Stimulated activated CD8-positive, alpha-beta memory T cell treated with anti-CD3 and anti-CD28 coated beads, Interleukin-15, amount 100 ng/mL, for 4 hours (primary cell): ENCODE measurements at places on chromosomes 2 and 18.
A peak's percentile ranks its signal among the peaks of the same experiment; 100 is the strongest.

DNA sequence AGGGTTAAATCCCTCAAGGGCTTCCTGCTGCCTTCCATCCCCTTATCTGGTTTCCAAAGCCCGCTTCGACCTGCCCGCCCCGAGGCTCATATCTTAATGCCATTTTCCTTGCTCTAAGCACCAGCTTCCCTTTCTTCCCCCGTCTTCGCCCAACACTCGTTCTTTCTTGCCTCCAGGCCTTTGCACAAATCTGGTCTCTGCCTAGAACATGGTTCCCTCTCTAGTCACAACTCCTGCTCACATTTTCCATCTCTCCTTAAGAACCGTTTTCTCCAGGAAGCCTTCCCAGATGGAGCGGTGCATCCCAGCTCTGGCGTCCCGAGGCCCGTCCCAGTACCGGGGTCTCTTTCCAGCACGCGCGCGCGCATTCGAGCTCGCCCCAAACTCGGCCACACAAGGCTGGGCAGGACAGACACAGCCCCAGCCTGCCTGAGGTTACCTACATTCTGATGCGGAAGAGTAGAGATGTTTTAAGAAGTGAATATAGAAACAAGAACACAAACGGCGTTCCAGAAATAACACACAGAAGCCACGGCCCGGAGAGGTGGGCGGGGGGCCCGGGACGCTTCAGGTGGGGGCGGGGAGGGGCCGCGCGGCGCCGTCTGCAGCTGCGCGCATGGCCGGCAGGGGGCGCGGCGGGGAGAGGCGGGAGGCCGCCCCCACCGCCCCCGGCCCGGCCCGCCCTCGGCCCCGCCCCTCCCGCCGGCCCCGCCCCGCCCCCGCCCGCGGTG, at the start of gene DGKD:
DGKD (plus strand) TSS at position 726 of the 731 bp plus-strand sequence. CDS start 25 bp downstream, outside the sequence.
- DNase-seq = peak; percentile 40

GRCh38 chr2:111118981-111119821, 1.5 kb upstream of the BCL2L11 start:
- no peak for DNase-seq

DNA sequence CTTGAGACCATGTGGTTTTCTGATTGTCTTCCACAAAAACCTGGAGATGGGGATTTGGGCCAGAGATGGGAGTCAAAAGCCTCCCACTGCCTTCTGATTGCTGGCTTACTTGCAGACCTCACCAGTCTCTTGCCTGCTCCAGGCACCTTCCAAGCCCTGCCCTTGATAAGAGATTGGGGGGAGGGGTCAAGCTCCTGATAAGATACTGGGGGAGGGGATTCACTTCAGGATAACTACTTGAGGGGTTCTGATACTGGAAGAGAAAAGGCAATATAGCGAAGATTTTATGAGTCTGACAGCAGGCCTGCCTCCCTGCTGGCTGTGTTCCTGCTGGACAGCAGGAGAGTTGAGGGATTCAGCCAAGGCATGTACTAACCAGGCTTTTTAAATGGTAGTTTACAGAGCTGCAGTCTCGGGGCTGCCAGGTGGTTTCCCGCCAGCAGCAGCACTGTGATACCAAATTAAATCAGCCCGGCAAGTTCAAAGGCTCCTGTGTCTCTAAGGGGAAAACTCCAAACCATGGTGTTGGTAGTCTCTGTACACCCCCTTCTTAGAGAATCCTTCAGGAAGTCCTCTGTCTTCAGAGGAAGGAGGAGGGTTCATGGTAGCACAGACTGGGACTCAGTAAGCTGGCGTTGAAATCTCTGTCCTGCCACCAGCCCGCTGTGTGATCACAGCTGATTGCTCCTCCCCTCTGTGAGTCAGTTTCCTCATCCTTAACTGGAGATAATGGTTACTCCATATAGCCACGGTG, 58.3 kb downstream of the FBXO36 start:
- no peak for DNase-seq

- DNase-seq = no peak
These were observed 1027.7 kb downstream of the TMEM182 start for GRCh38 chr2:103789381-103790095.

- no peak for DNase-seq
These were observed 123.2 kb downstream of the CABYR start for GRCh38 chr18:24262087-24262486.

GRCh38 chr2:176160986-176161824, 4.1 kb downstream of the HOXD3 start:
- no peak for DNase-seq

GRCh38 chr2:47783486-47784351, 774 bp downstream of the MSH6 start:
- peak; percentile 26 for DNase-seq

DNA sequence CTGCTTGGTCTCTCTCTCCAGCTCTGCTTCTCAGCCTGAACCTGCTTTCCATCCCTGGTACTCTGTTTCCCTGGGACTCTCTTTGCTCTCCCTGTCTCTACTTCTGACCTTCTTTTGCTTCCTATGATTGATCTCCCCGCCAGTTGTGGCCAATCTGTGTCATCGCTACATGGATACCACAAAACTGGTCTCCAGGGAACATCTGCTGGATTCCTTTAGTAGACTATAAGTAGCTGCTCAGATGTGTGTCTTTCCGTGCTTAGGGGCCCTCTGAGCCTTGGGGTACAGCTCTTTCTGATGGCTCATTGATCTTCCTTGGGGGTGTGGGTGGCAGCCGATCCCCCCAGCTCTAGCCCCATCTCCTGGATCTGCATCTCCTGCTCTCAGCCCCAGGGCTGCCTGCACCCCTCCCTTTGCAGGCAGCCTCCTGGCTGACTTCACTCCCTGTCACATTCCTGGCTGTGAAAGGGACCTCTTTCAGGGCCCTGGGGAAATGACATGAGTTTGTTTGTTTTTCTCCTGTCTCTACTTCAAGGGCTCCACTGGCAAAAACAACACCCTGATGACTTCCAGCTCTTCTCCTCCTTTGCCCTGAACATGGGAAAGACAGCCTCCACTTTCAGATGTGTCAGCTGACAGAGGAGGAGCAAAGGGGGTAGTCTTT, 333.7 kb downstream of the CYP26B1 start:
- no peak for DNase-seq

GRCh38 chr2:240909216-240909974, 3.3 kb downstream of the CROCC2 start:
- DNase-seq = no peak

GRCh38 chr2:171412571-171413175, 21.1 kb downstream of the METTL8 start:
- no peak for DNase-seq

DNA sequence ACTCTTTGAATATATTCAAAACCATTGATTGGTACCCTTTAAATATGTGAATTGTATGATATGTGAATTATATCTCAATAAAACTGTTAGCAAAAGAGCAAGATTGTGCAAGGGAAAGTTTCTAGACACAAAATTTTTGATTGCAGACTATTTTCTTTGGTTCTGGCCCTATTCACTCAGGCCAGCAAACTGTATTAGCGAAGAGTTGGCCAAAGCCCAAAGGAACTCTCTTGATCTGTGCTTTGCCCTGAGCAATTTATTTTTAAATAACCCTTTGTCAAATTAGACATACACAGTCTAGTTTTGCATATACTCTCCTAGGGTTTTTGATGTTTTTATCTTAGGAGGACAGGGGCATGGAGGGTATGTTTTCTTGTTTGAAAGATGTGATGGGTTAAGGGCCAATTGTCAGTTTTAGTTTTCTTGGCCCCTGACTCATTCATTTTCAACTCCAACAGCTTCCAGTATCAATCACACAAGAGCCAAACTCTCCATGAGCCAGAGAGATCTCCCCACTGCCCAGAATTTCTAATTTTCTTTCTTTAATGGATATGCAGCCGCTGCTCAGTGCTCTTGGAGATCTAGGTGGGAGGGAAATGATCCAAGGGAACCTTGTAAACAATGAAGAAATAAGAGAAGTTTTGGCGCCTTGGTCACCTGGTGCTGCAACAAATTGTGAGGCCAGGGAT, 231.5 kb downstream of the SRBD1 start:
- no peak for DNase-seq

DNA sequence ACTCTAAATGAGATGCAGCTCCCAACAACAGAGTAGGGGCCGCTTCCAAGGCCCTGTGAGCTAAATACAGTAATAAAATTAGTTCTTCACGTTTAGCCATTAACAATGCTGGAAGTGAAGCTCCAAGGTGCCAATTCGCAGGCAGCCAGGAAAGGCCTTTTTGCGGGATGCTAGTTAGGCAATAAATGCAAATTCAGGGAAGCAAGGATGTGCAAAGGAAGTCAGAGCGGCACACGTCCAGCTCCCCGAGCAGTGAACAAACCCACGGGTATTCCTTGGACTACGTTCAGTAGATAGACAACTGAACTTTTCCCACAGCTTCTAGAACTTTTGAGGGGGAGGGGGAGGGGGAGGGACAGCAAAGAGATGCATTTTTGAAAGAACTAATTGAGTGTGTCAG, 6.9 kb downstream of the ZNF516 start:
- no peak for DNase-seq

DNA sequence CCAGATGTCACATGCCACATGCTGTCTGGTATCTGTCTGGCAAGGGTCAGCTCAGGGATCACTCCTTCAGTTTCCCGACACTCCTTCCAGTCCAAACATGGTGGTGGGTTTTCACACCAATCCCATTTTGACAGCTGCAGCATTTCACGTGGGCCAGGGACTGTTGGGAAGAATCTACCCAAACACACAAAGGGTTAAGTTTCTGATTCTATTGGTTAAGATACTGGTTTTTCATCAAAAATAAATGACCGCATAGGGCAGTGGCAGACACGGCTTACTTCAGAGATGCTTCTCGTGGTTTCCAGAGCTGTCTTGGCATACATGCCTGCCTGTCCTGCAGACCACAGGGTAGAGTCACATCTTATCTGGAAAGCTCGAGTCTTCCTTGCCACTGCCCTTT, 79.7 kb downstream of the PSMG2 start:
- DNase-seq = no peak

DNA sequence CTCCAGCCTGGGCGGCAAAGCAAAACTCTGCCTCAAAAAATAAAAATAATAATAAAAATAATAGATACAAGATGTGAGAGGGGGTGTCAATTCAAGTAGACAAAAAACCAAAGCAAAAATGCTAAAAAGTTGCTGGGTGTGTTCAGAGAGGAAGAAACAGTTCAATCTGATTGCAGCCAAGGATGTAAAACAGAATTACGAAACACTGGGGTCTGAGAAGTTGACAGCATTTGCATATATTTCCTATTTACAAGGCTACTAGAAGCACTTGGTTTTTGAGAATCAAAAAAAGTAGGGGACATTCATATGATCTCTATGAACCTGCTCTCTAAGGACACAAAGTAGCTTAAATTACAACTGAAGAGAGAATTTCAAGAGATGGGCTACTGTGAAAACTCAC, 7.6 kb downstream of the TRIP12 start:
- DNase-seq = no peak

DNA sequence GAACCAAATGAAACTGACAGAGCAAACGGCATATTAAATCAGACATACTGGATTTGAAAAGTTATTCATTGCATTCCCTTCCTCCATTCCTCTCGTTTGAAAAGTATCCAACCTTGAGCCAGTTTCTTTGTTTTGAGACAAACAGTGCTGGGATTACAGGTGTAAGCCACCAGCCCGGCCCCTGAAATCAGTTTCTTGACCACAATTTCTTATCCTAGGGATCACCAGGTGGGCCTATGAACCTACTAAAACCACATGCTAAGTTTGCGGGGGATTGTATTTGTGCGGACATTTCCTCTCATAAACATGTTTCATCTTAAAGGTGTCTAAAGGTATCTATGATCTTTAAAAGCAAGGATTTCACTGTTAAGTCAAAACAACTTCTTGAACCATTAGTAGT, 11.6 kb downstream of the PTPN2 start:
- no peak for DNase-seq

DNA sequence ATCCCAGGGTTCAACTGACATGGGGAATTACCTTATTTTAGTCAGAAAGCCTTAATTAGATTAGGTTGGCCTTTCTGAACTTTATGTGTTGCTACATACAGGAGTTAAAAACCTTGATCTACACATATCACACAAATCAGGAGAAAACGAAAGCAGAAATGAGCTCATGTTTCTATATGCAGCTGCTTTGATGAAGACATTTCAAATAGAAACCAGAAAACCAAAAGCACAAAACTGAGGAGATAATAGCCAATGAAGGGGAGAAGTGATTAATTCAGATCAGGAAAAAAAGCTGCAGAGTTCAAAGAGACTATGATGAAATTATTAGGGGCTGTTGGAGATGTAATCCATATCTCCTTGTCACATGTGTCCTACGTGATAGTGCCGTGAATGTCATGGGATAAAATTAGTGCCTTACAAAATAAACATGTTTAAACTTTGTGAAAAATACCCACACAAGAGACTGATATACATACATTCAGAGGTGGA, 255.0 kb downstream of the CAMKMT start:
- DNase-seq = no peak

- no peak for DNase-seq
These were observed 91.9 kb downstream of the BCL11A start for GRCh38 chr2:60461421-60462108.

GRCh38 chr2:159880729-159881128, 82.7 kb upstream of the CD302 start:
- DNase-seq = no peak

- DNase-seq = no peak
These were observed 29.4 kb downstream of the FAM210A start for GRCh38 chr18:13696961-13697360.

DNA sequence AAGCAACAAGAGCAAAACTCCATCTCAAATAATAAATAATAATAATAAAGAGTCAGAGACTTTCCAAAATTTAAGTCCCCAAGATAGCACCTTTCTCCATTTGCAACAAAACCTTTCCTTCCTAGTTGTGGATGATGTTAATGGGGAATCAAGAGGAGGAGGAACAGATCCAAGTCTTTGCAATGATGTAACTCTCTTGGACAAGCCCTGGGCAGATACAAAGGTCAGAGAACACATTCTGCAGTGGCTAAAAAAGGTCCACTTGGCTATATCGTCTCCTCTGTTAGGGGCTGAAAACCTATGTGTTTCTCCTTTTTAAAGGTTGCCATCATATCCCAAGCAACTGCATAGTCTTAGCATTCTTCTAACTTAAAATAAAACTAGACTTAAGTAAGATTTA, 151.1 kb downstream of the TMEM163 start:
- DNase-seq = no peak

- DNase-seq = no peak
These were observed 131.2 kb downstream of the ASB1 start for GRCh38 chr2:238557936-238558335.

- no peak for DNase-seq
These were observed 1.4 kb downstream of the ARL4C start for GRCh38 chr2:234495251-234496054.

- DNase-seq = no peak
These were observed 46.1 kb upstream of the HPCAL1 start for GRCh38 chr2:10256515-10257031.

GRCh38 chr18:13649397-13650390, 76.7 kb downstream of the FAM210A start:
- DNase-seq = no peak

GRCh38 chr2:9174771-9175437, 31.7 kb upstream of the ASAP2 start:
- no peak for DNase-seq

GRCh38 chr2:216216951-216217903, 108.1 kb downstream of the XRCC5 start:
- no peak for DNase-seq
